Activated CD4-positive, alpha-beta T cell treated with anti-CD3 and anti-CD28 coated beads for 4 hours (primary cell): ENCODE measurements at places on chromosomes 6 and 20.

GRCh38 chr6:79077715-79078074, 359 bp downstream of the PHIP start:
- peak; percentile 48 for DNase-seq

DNA sequence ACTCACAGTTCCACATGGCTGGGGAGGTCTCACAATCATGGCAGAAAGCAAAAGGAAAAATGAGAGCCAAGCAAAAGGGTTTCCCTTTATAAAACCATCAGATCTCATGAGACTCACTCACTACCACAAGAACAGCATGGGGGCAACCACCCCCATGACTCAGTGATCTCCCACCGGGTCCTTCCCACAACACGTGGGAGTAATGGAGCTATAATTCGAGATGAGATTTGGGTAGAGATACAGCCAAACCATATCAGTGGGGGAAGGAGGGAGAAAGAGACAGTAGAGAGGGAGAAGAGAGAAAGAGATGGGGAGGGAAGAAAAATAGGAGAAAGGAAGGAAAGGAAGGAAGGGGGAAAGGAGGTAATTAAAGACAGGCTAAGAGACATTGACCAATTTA, 30.1 kb downstream of the GMDS start:
- DNase-seq, result no peak

DNA sequence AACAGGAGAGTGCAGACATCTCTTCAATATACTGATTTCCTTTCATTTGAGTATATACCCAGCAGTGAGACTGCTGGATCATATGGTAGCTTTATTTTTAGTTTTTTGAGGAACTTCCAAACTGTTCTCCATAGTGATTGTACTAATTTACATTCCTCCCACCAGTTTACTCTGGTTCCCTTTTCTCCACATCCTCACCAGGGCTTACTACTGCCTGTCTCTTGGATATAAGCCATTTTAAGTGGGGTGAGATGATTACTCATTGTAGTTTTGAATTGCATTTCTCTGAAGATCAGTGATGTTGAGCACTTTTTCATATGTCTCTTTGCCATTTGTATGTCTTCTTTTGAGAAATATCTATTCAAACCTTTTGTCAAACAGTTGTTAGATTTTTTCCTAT, 64.9 kb upstream of the HMGCLL1 start:
- no peak for DNase-seq

- no peak for DNase-seq
Measured at GRCh38 chr6:24394061-24394779, 8.5 kb upstream of the MRS2 start.

DNA sequence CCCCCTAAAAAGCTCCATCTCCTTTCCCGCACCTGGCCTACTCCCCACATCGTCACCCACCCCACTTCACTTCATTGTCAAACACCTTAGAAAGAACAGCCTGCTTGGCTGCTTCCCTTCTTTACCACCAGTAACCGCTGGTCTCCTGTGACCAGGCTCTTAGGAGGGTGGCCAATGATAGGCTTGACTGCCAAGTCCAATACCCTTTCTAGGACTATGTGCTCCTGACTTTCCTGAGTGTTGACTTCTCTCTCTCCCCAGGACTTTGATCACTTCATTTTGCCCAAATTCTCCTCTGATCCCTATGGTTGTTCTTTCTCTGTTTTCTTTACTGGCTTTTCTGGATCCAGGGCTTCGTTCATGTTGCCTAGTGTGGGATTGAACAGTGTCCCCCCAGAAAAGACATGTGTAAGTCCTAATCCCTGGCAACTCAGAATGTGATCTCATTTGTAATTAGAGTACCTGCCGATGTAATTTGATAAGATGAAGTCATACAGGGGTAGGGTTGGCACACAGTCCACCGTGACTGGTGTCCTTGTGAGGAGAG, 254.0 kb downstream of the GMDS start:
- DNase-seq, result no peak

GRCh38 chr20:64142590-64142989, 21.7 kb upstream of the MYT1 start:
- no peak for DNase-seq

GRCh38 chr6:24194978-24195700, 69.1 kb downstream of the NRSN1 start:
- DNase-seq, result no peak

- DNase-seq, result no peak
Measured at GRCh38 chr6:146212781-146213180, 183.9 kb downstream of the GRM1 start.

GRCh38 chr20:47566269-47566668, 64.6 kb downstream of the NCOA3 start:
- DNase-seq, result no peak

GRCh38 chr20:53331151-53331973, 262.3 kb downstream of the ZNF217 start:
- DNase-seq, result no peak

GRCh38 chr6:36955136-36955535, 598 bp downstream of the PI16 start:
- DNase-seq, result no peak

GRCh38 chr6:75084018-75084417, 121.8 kb downstream of the COL12A1 start:
- no peak for DNase-seq

GRCh38 chr6:76510489-76510888, 438.0 kb upstream of the IMPG1 start:
- no peak for DNase-seq

GRCh38 chr20:7579888-7580287, 360.4 kb downstream of the HAO1 start:
- DNase-seq, result no peak

DNA sequence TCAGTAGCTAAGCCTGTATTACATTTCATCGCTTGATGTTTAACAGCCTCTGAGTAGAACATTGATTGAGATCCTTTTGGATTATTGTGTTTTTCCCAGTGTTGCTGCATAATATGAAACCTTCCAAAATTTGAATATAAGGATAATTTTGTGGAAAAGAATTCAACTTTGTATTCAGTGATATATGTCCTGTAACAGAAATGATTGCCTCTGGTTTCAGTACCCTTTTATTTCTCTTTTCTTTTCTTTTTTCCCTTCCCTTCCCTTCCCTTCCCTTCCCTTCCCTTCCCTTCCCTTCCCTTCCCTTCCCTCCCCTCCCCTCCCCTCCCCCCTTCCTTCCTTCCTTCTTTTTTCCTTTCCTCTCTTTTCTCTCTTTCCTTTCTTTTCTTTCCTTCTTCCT, 74.6 kb downstream of the UTRN start:
- DNase-seq, result no peak

- no peak for DNase-seq
Measured at GRCh38 chr6:161327360-161327953, 53.6 kb upstream of the AGPAT4 start.

- no peak for DNase-seq
Measured at GRCh38 chr6:149060985-149061760, 256.3 kb upstream of the TAB2 start.

DNA sequence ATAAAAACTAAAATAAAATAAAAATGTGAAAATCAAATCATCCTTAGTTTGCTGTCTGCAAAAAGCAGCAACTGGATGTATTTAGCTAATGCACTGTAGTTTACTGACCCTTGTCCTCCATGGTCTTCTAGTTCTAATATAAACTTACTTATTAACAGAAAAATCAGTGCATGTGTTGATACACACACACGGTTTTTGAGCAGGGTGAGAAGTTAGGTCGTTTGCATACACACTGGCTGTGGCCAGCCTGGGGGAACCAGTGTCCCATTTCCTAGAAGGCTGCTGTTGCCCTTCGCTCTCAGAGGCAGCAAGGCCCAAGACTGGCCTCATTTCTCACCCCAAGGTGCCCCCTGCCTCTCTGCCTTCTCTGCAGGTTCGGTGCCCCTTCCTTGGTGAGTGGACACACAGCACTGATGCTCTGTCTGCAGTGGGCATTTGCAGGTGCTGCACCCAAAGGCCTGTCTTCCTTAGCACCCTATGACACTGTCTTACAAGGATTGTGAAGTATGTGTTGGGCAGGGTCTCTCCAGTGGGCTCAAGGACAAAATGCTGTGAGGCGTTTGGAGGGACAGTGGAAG, 168.5 kb downstream of the SCP2D1 start:
- no peak for DNase-seq

DNA sequence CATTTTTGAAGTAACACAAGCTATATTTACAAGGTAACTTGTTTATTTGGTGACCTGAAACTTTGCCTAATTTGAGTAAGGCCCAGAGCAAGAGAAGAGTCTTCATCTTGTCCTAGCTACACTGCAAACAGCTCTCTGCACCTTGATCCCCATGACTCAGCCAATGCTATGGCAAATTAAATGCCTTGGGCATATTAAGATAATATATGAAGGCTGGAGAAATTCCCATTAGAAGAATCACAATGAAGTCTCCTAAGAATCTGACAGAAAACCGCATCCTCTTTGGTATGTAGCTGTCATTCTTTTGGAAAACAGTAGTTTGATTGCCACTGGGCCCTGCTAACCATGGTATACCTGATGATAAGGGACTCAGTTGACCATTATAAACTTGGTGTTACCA, 204.5 kb downstream of the UBE3D start:
- DNase-seq, result no peak

- no peak for DNase-seq
Measured at GRCh38 chr6:43680308-43681200, 7.0 kb downstream of the MRPS18A start.

DNA sequence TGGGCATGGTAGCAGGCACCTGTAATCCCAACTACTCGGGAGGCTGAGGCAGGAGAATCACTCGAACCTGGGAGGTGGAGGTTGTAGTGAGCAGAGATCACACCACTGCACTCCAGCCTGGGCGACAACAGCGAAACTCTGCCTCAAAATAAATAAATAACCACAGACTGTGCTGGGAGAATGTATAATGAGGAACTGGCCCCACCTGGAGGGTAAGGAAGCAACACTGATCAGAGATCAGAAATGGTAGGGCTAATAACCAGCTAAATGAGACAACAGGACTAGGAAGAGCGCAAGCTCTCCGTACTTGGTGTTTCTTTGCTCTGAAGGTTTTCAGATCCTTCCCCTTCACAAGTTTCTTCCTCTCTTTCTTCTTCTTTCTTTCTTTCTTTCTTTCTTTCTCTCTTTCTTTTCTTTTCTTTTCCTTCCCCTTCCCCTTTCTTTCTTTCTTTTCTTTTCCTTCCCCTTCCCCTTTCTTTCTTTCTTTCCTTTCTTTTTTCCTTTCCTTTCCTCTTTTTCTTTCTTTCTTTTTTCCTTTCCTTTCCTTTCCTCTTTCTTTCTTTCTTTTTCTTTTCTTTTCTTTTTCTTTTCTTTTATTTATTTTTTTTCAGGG, 14.6 kb downstream of the CCM2L start:
- DNase-seq, result no peak

DNA sequence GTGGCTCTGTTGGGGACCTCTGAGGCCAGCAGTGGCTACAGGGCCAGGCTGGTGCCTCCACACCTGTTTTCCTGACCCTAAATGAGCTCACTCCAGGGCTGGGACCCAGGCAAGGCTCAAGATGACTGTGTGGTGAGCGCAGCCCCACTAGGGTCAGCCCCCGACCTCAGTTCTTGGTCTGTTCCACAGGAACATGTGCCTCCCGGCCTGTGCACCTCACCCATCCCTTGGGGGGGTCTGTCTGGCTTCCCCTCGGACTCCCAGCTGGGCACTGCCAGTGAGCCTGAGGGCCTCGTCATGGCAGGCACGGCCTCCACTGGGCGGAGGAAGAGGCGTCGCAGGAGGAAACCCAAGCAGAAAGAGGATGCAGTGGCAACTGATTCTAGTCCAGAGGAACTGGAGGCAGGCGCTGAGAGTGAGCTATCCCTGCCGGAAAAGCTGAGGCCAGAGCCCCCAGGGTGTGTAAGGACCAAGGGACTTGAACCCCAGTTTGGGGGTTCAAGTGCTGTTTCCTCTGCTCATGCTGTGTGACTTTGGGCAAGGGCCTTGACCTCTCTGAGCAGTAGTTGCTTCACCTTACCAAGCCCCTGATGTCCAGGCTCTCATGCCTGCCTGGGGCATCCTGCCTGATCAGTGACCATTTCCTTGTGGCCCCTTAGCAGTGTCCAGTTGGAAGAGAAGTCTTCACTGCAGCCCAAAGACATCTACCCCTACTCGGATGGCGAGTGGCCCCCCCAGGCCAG, 8.0 kb downstream of the LPIN3 start:
- no peak for DNase-seq

GRCh38 chr6:121694389-121694788, 258.9 kb downstream of the GJA1 start:
- DNase-seq, result no peak

DNA sequence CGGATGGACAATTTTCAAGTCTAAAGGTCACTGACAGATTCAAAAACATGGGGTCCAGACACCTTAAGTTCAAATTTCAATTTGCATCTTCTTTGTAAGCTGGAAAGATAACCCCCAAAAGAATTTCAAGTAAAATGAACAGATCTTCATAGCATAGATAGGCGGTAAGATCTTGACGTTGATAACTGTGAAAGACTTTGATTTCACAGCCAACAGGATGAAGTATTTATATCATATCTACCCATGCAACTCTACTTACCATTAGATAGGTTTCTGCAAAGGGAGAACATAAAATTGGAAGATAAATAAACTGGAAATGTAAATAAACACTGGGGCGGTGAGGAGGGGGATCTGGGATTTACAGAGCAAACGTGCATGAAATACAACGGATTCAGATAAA, 137.8 kb downstream of the IPCEF1 start:
- DNase-seq, result no peak

GRCh38 chr6:167094436-167094819, 28.5 kb upstream of the CCR6 start:
- DNase-seq, result no peak

GRCh38 chr6:138258991-138259390, 40.7 kb upstream of the PBOV1 start:
- no peak for DNase-seq

DNA sequence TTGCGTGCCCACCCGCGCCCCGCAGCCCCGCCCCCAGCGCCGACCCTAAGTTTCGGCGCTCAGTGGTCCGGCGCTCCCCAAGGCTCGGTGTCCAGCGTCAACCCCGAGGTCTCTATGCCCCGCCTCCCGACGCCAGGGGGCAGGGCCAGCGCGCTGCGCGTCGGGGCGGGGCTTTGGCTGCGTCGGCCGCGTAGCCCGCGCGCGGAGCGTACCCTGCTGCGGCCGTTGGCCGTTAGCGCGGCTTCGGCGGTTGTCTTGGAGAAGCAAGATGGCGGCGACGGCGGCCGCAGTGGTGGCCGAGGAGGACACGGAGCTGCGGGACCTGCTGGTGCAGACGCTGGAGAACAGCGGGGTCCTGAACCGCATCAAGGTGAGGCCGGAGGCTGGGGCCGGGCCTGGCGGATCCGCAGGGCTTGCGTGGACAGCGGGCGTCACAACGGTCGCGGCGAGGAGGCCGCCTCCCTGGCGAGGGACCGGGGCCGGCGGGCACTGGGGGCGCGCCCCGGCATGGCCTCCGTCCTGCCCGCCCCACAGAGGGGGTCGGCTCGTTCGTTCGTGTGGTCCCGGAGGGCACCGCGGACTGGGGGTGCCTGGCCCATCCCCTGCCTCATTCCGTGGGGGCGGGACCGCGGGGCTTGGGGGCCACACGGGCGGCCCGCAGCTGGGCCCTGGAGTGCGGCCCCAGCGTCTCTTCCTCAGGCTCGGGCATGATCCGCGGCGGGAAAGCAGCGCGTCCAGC, at the start of gene CEP43:
TSS of gene CEP43 (plus strand) at position 253 of the 739 bp plus-strand sequence. CDS start at position 269, 16 bp downstream.
- peak; percentile 81 for DNase-seq

- no peak for DNase-seq
Measured at GRCh38 chr6:127762284-127762683, 138.6 kb downstream of the THEMIS start.
